Astrocyte of the cerebellum (primary cell): ENCODE measurements at places on chromosomes 7 and 10.

DNA sequence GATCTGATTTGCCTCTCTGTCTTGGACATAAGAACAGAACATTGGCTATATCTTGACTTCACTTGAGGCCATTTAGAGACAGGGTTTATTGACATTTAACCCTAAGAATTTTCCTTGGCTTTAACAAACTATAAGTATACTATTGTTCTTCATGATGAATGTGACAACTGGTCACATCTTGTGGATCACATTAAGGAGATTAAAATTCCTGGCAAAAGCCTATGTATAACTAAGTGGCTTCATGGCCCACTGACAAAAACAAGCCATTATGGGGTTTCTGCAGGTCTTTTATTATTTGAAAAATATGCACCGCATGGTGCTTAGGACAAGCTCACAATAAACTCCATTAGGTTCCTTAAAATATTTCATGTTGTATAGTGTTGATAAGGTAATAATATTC lies 54.8 kb downstream of the THNSL1 start:
- DNase-seq, result no peak

- no peak for DNase-seq
These were observed 18.3 kb downstream of the LEP start for GRCh38 chr7:128259131-128260061.

GRCh38 chr7:99558306-99559174 lies at the start of gene ZNF655:
ZNF655 (plus strand) TSS chr7:99558642; CDS start chr7:99560560, 1,918 bp downstream.
- peak; percentile 59 for DNase-seq

DNA sequence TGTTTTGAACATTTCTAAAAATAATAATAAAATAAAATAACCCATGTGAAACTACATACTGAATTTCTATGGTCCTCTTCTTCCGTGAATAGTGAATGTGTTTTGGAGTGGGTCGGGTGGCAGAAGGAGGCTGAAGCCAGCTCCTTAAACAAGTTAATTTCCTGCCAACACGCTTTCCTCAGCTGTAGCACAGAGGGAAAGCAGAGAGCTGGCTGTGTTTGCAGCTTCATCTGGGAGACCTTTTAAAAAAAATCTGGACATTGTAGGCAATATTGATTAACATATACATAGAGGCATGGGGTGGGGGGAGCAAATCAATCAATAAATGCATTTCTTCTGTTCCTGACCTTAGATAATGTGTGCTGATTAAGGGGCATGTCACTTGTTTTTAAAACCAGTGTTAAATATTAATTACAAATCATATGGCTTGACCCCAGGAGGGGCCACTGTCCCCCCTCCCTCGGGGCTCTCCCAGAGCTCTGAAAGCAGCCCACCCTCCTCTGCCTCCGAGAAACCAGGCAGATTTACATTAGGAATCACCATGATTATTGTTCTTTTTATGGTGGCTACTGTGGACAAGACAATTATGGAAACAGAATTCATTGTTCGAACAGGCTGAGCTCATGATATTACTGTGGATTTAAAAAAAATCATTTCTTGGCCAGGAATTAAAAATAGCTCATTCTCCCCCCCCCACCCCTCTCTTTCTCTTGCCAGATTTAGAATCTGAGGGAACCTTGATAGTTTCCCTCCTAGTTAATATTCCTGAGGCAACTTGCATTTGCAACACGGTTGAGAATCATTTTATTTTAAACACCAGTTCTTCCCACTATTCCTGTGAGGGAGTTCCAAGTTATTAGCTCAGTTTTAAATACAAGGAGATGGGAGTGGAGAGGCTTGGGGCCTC lies 100.5 kb upstream of the CARD11 start:
- DNase-seq, result no peak

- no peak for DNase-seq
These were observed 254.8 kb downstream of the HGF start for GRCh38 chr7:81515009-81515408.

DNA sequence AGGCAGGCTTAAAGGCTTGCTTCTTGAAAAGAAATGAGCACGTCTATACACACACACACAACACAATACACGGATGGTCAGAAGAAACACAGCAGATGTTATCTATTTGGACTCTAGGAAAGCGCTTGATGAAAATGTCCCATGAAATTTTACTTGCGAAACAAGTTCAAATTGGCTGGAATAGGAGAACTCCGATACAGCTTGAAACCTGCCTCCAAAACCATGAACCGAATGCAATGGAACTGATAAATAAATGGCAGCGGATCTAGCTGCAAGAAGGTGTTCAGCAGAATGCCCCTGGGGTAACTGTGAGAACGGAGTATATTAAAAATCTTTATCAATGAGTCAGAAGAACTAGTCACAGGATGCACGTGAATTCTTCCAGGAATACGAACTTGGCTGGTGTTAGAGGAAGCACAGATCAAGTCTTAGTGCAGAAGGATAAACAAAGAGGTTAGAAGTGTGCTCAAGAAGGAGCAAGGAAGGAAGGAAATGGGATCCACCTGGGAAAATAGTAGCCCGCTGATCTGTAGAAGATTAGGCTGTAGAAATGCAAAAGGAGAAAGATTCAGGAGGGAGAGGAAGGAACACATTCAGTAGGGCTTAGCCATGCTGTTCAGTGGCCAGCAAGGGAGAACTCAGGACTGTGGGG lies 142.0 kb upstream of the PRKCQ start:
- DNase-seq, result peak; percentile 79

- no peak for DNase-seq
These were observed 2.4 kb downstream of the ABCC2 start for GRCh38 chr10:99784727-99785441.

GRCh38 chr10:104254493-104255310 lies at the start of gene GSTO1:
GSTO1 (plus strand) TSS chr10:104254892; CDS start chr10:104254929, 37 bp downstream.
- DNase-seq, result no peak

DNA sequence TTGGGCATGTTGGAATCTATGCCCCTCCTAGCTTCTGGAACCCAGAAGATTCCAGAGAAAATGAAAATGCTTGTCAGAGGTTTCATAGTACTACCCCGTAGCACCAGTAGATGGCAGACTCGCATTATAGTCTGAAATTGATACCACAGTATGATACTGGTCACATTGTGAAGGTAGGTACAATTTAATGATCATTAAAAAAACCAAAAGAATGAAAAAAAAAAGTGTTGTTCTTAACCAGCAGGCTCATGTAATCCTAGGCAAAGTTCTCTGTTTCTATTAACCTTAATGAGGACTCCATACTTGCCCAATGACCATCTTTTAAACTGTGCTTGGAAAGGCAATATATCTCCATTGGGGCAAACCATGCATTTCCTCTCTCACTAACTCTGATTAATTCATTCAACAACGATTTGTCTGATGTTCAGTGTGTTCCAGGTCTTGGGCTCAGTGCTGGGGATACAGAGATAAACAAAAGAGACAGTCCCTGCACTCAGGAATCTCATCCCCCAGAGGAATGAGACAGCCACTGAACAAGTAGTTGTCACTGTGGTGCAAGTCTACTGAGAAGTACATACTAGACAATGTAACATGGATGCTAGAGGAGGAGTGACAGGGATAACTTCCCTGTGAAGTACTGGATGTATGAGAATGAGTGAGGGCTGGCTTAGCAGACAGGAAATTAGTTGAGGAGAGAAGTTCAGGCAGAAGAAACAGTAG lies 223.5 kb upstream of the PHYHIPL start:
- DNase-seq, result peak; percentile 44

GRCh38 chr10:64159910-64160872 lies 639.0 kb downstream of the REEP3 start:
- DNase-seq, result no peak

- no peak for DNase-seq
These were observed 136.7 kb downstream of the EGFR start for GRCh38 chr7:55155351-55156117.

DNA sequence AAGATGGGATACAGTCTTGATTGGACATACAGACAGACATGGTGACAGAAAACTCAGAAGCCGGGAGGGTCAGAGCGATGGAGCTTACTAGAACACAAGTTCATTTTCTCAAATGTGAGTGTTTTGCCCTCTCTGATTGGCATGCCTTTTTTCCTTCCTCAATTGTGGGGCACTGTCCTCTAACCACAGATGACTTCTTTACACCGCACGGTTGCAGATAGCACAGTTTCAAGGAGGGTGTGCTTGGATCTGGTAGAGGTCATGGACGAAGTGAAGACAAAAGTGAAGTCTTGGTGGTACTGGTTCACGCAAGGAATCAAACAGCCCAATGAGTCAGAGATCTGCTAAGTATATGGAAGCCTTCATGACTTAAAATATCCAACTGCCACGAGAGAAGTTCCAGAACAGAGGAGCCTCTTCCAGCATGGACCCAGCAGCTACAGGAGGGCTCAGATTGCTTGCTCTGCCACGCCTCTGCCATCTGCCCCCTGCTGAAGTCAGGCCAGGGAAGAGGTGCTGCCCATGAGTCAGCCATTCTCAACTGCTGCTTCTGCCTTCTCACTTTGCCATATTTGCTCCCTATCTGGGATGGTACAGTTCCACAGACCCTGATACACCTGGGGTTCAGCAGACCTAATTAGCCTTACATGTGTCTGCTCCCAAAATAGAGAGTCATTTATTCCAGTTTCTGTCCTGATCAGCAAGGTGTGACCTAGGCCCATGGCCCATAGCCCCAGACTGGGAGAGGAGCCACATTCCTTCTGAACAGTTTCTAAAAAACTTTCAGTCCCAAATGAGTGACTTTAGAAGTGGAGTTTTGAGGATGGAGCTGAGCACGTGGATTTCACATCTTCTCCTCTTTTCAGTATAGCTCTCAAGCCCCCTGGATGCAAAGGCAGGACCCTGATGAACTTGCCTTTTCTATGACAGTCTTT lies 413.8 kb downstream of the KCNMA1 start:
- DNase-seq, result no peak

DNA sequence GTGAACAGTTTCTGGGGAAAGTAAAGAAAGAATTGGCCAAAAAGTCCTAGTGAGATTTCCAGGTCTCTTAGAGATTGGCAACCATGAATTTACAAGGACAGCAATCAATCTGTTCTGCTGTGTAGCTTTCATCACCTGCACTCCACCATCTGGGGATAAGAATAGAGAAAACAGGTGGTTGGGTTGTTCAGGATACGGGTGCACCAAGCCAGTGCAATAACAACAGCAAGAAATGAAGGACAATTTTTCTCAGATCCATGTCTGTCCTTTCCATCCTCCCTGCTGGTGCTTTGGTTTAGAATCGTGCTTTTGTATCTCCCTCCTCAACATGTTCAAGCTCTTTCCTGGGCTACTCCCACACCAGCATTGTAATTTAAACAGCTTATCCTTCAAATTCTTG lies 787.7 kb downstream of the GRID1 start:
- no peak for DNase-seq

DNA sequence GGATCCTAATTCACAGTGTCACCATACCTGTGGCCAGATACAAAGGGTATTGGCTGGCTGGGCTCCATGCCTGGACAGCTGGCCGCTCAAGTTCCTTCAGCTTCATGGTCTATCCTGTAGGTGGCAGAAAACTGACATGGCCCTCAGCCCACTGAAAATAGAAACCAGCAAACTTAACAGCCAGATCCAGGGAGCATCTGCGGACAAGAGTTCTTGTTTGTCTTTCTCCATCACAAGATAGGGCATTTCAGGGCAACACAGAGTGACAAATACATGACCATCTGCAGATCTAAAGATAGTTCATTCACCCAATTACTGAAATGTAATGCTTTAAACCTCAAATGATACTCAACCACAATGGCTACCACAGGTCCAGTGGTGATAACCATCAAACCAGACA lies 2.8 kb downstream of the SEC31B start:
- no peak for DNase-seq

DNA sequence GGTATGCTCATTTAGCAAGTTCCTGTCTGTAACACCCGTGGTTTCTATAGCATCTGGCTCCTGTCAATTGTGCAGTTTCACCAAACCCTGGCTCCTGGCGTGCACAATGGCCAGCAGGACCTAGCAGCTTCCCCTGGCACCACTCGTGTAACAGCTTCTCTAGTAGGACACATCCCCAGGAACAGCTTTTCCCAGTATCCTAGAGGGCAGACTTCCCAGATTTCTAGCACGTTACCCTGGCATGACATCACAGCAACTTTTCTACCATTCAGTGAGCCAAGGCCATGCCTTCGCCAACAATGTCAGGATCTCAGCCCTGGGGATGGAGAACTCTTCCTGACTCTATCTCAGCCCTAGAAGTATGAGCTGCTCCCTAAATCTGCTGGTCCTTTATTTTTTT lies 6.5 kb downstream of the YME1L1 start:
- no peak for DNase-seq

GRCh38 chr7:43679210-43680068 lies 49.9 kb downstream of the COA1 start:
- DNase-seq, result no peak

GRCh38 chr7:108331971-108332370 lies 124.3 kb downstream of the NRCAM start:
- DNase-seq, result no peak

DNA sequence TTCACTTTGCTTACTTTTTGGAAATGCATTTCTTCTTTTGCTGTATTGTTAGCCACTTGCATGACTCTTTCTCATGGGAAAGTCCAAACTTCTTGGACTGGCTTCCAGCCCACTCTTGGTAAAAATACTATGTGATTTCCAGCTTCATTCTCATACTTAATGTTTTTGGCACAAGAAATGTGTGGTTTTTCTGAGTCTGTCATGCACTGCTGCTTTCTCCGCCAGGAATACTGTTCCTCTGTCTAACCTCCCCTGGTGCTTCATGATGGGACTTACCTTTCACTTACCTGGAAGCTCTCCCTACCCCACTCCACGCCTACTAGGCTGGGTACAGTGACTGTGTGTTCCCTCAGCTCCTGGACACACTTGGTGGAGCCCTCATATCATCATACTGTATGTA lies 18.7 kb downstream of the MGAM2 start:
- DNase-seq, result peak; percentile 49

DNA sequence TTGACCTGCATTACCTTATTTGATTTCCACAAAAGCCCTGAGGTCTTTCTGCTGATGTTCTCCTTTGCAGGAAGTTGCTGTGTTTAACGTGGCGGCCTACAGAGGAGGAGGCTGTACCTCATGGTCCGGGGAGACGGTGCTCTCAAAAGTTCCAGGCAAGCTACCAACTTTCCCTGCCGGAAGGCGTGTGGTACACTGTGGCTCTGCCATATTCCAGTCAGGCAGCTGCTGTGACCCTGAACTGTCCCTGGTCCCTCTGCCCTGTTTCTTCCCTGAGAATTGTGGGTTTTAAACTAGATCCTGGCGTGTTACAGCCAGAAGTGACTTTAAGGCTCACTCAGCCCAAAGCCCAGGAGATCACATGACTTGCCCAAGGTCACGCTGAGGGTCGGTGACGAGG lies 139.2 kb downstream of the TEX36 start:
- no peak for DNase-seq

DNA sequence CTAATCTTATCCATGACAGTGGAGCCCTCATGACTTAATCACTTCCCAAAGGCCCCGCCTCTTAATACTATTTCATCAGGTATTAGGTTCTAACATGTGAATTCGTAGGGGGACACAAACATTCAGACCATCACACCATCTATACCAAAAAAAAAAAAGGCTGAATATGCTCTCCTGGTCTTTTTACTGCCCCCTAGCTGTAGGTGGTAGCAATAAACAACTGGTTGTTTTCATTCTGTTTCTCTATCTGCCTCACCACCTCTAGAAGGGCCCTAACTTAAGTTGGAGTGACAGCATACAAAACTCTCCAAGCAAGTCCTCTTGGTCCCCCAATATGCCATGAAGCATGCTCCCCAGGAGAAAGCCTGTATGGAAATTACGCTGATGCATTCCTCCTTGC lies 94.1 kb downstream of the GRM8 start:
- no peak for DNase-seq

- DNase-seq, result no peak
These were observed 53.3 kb upstream of the RABGEF1 start for GRCh38 chr7:66687186-66687585.
